CD4-positive, alpha-beta T cell treated with Interleukin-6 at 100 ng/mL for 8 hours (primary cell): ENCODE measurements at places on chromosomes 5 and 9.

GRCh38 chr5:89065919-89066318 lies 182.9 kb upstream of the MEF2C start:
- DNase-seq: no peak

DNA sequence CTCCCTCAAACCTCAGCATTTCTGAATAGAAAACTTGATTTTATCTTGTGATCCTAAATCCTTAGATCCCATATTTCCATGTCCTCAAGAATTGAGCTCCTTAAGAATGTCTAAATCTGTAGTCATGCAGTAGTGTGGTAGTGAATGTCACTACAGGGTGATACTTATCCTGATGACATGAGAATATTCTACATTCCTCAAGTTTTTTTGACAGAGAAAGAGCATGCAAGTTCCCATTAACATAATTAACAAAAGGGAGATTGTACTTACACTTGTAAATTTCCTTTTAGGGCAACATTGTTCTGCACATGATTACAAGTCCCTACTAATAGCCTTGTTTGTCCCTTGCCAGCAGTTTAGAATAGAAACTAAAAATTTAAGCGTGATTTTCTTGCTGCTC lies 352.3 kb downstream of the PTPRD start:
- DNase-seq: no peak

DNA sequence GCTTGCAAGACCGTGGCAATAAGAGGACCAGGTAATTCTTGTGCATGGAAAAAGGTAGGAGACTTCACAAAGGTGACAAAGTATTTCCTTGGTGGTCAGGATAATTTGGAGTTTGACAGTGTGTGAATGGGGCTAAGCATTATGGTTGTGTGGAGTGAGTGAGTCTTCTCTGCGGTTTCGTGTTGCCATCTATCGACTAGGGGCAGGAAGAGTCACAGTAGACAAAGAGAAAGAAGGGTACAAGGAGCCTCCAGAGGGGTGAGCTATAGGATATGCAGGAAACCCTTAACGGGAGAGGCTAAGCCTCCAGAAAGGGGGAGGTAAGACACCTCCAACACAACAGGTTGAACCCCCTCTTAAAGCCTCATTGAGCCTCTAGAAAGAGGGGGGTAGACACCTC lies 64.0 kb upstream of the RANBP6 start:
- no peak for DNase-seq

DNA sequence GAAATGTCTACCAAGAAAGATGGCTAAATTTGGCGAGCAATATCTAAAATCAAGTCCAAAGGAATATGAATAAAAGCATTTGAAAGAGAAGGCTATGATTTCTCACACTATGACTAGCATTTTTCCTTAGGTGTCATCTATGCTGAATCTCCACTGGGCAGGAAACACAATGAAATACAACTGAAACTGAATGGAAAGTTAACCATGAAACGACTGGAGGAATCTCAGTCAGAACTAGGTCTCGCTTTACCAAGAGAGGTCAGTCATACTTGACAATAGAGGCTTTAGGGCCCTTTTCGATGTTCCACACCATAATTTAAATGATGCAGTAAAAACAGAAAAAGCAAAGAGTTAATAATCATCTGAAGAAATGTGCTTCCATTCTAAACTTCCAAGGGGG lies 339.0 kb downstream of the PDE4D start:
- DNase-seq: no peak

GRCh38 chr5:169667896-169668674 lies 31.0 kb downstream of the DOCK2 start:
- DNase-seq: no peak
